Peyer's patch (tissue), 4 donors: ENCODE measurements at places on chromosomes 3 and 15. TPM values are rescaled to one million over a fixed set of nuclear protein-coding genes. Genes with fewer than 3 reads are reported as not detected.

Gene ERICH6
- not detected for total RNA-seq

DNA sequence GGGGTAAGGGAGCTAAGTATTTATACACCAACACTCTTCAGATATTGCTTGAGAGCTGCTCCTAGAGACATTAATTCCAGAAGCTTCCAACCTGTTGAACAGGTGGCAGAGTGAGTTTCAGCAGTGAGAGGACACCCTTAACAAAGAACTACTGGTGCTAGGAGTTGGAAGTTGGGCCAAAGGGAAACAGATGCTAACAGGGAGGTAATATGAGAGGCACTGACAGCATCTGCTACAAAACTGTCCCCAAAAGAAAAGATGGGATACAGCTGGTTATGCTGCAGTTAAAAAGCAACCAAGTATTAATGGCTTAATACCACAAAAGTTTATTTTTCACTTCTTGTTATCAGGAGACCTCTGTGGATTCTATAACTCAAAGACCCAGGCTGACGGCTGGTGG lies 104.5 kb upstream of the SATB1 start:
- H3K27me3 ChIP-seq, result no peaks in the 10 kb centered on the region
- no peak overlapping the region for H3K27ac ChIP-seq
- DNase-seq, result no peak
- no peak overlapping the region for H3K4me3 ChIP-seq
- no peaks in the 10 kb centered on the region for H3K4me1 ChIP-seq

Gene SIDT1
- 116 TPM for total RNA-seq

- no peaks in the 10 kb centered on the region for H3K36me3 ChIP-seq
- no peak overlapping the region for H3K27ac ChIP-seq
- H3K4me1 ChIP-seq, result no peaks in the 10 kb centered on the region
- H3K27me3 ChIP-seq, result no peaks in the 10 kb centered on the region
Measured at GRCh38 chr15:93286446-93286845, 197.4 kb upstream of the RGMA start.

- no peak overlapping the region for H3K4me3 ChIP-seq
- DNase-seq, result no peak
- H3K36me3 ChIP-seq, result no peaks in the 10 kb centered on the region
- no peaks in the 10 kb centered on the region for H3K4me1 ChIP-seq
- H3K27ac ChIP-seq, result no peak overlapping the region
Measured at GRCh38 chr3:81500039-81500438, 261.4 kb downstream of the GBE1 start.

DNA sequence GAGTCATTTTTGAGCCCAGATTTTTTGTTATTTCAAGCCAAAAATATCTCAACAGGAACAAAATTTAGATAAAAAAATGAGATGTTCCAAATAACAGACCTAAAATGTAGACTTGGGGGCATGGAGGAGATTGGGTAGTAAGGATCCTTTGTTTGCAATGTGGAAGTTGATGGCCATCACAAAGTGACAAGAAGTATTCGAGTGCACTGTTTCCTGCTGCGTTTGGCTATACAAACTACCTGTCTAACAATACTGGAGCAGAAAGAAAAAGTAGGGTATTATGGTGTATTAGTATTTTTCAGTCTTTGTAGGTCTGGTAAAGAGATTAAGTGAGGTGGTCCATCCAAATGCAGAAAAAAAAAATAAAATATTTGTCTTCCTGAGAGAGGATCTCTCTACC lies 284.2 kb downstream of the C3orf38 start:
- no peaks in the 10 kb centered on the region for H3K36me3 ChIP-seq
- H3K27ac ChIP-seq, result no peak overlapping the region
- H3K4me3 ChIP-seq, result no peak overlapping the region
- H3K4me1 ChIP-seq, result no peaks in the 10 kb centered on the region

GRCh38 chr15:71355268-71355667 lies 240.0 kb downstream of the THSD4 start:
- H3K27ac ChIP-seq, result no peak overlapping the region
- H3K4me1 ChIP-seq, result no peaks in the 10 kb centered on the region
- DNase-seq, result no peak
- no peaks in the 10 kb centered on the region for H3K27me3 ChIP-seq
- no peaks in the 10 kb centered on the region for H3K36me3 ChIP-seq

Gene UROC1
- not detected for total RNA-seq

- H3K36me3 ChIP-seq, result no peaks in the 10 kb centered on the region
- H3K4me3 ChIP-seq, result no peak overlapping the region
- H3K27me3 ChIP-seq, result no peaks in the 10 kb centered on the region
- DNase-seq, result no peak
- no peak overlapping the region for H3K27ac ChIP-seq
Measured at GRCh38 chr3:55571216-55571813, 84.2 kb upstream of the WNT5A start.

DNA sequence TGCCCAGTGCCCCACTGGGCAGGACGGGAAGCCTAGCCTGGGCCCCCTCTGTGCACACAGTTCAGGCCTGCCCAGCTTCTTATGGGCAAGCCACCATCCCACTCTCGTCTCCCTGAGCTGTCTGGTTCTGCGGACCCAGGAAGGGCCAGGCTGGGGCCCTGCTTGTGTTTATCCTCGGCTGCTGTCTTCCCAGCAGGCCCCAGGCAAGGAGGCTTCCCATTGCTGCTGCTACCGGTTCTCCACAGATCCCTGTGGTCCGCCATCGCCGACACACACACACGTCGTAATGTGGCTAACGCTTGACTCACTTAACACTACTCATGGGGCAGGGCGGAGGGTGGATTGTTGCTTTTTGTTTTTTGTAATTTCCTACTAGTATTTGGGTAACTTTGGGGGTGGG lies 52.4 kb upstream of the SLC6A1 start:
- H3K36me3 ChIP-seq, result no peaks in the 10 kb centered on the region
- H3K4me3 ChIP-seq, result no peak overlapping the region
- no peak overlapping the region for H3K27ac ChIP-seq
- DNase-seq, result no peak

GRCh38 chr3:149673393-149673792 lies 15.6 kb upstream of the WWTR1 start:
- no peaks in the 10 kb centered on the region for H3K4me1 ChIP-seq
- no peaks in the 10 kb centered on the region for H3K36me3 ChIP-seq
- no peaks in the 10 kb centered on the region for H3K27me3 ChIP-seq
